ENCODE measurements at places on chromosomes 2 and 18.

DNA sequence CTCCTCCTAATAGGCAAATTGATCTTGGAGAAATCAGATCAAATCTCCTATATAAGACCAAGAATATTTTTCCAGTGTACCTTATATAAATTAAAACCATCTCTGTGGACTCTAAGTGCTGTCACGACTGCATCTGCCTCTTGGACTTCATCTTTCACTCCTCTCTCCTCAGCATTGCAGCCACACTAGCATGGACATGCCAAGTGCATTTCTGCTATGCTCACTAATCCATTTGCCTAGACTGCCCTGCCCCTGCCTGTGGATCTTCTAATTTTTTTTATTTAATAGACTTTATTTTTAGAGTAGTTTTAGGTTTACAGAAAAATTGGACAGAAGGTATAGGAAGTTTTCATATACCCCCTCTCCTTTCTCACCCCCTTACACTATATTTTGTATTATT, 146.7 kb upstream of the VWC2L start:
- no peak for DNase-seq

DNA sequence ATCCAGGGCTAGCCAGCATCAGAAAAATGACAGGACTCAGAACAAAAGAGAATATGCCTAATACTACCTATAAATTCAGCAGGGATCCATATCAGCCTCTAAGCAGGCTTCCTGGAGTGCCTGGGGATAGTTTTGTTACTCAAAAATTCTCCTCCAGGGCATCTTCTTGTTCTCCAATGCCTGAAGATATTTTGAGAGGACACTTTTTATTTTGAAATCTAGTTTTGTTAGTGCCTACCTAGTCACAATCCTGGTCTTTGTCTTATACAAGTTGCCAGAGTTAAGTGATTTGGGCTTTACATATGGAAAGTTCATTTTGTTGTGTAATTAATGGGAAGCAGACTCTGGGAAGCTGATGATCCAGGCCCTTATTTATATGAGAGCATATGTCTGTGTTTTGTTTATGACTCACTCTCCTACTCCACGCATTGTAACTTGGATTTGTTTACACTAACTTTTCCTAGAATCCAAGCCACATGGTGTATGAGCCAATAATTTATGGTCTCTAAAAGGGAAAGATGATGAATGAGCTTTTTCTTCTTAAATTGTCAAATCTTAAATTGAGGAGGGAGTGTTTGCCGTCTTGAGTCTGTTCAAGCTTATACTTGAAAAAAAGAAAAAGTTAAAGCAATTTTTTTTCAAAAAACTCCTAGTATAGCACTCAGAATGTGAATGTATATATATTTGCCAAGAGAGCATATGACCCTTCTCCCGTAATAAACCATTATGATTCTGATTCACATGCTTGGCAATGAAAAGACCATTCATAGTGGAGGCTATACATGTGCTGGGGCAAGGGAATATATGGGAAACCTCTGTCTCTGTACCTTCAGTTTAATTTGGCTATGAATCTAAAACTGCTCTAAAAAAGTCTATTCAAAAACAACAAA, 370.3 kb downstream of the SETBP1 start:
- no peak for DNase-seq

DNA sequence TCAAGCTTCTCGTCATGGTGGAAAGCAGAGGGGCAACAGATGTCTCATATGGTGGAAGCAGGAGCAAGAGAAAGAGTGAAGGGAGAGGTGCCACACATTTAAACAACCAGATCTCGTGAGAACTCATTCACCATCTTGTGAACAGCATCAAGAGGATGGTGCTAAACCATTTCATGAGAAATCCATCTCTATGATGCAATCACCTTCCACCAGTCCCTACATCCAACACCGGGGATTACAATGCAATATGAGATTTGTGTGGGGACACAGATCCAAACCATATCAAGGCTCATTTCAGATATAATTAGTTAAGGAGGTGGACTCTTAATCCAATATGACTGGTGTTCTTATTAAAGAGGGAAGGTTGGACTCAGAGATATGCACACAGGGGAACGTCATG, 272.8 kb downstream of the KCNS3 start:
- DNase-seq = no peak

GRCh38 chr2:201419057-201419635, 32.1 kb downstream of the TRAK2 start:
- no peak for DNase-seq

DNA sequence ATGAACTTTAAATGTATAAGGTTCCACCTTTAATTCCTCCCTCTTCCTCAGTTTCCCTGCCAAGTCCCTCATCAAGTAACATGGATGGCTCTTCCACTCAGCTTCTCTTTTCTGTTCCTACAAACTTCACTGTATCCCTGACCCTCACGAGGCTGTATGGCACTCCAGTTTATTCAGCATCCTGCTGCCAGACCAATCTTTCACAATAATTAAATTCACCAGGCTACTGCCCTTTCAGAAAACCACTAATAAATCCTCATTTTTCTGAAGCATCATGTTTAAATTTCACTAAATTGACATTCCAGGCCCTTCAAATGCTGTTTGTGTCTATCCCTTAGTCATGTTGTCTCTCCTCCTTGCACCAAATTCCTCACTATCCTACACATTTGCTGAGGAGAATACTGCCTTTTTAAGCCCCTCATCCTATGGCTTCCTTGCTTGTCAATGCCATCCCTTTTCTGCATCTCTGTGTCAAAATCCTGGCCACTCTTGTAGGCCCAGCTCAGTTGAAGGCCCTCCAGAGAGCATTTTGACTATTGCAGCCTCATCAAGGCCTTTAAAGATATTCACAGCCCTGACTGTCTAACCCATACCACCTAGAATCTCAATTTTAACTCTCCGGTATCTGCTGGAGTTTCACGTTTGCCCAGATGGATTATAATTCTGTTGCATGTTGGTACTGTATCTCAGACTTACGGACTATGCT, 22.8 kb upstream of the ASNSD1 start:
- no peak for DNase-seq

- DNase-seq = no peak
Measured at GRCh38 chr2:96207073-96207773, 1.4 kb downstream of the STARD7 start.

GRCh38 chr2:116706396-116706795, 1108.1 kb upstream of the DDX18 start:
- no peak for DNase-seq

DNA sequence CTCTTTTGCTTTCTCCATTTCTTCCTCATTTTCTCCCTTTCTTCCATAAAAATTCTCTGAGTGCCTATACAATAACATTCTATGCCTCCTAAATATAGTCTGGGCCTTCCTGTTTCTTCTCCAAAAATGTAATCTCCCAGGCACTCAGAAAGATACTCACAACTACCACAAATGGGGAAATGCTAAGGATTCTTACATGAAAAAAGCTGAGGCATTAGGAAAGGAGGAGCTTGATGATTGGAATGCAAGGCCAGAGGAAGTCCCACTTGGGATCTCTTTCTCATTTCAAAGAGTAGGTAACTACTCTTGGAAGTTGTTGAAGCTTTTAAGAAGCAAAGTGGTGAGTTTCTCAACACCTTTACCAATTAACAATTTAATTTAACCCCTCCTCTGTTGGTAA, 3.4 kb downstream of the VSNL1 start:
- DNase-seq = no peak

DNA sequence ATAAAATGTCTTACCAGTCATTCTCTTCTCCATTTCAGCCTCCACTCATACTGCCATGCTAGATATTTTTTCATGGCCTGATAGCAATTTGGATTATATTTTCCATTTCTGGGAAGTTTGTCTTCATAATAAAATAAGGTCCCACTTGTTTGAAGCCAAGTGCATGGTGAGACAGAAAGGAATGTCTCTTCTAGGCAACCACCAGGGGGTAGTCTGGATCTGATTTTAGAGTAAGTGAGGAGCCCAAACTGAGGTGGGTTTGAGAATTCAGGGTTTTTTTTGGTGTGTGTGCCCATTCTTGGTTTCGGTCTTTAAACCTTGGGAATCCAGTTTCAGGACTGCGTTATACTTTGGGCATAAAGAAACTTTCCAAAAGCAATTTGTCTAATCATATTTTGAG, 315.5 kb downstream of the RPRM start:
- DNase-seq = no peak

- DNase-seq = no peak
Measured at GRCh38 chr2:240916571-240917008, 10.5 kb downstream of the CROCC2 start.

DNA sequence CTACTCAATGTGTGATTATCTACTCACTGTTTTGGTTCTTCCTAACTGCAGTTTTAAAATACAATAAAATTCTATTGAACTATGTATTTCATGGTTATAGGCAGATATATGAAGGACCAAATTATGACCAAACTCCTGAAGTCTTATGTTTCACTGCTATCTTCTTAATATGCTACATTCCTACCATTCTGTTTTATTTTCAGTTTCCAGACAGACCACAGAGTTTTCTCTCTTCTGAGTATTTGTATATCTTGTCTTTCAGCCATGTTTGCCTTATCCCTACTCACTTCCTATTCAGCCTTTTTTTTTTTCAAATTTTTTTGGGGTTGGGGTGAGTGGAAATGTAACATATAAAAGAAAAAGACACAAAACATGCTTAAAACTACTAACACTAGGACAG, 6.3 kb downstream of the RFTN2 start:
- no peak for DNase-seq

GRCh38 chr2:128444121-128444771, 125.6 kb upstream of the HS6ST1 start:
- no peak for DNase-seq

DNA sequence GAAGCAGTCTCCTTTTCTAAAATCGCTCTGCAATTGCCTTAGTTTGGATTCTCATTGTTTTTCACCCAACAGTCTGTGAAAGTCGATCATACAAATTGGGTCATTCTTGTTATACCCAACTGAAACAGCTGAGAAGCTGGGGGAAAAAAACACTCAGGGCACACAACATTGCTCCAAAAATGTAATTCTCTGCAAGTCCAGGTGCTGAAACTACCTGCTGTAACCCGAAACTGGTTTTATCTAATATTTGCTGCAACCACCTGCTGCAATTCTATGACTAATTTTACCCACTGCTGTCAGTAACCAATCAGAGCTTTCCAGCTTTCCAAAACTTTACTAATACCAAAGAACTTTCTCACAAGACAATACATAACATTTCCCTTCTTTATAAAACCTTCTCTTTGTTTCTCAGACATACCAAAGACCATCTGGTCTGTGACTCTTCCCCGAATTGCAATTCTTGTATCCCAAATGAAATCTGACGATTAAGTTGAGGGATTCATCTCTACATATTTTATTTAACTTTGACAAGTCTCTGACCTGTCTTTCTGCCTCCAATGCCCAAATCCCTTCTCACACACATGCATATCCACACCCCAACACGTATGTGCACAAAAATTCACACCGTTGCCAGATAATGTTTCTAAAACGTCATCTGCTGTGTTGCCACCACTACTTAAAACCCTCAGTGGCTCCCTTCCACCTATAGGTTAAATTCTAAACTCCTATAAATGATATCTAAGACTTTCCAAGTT, 198.3 kb downstream of the PIEZO2 start:
- DNase-seq = no peak

DNA sequence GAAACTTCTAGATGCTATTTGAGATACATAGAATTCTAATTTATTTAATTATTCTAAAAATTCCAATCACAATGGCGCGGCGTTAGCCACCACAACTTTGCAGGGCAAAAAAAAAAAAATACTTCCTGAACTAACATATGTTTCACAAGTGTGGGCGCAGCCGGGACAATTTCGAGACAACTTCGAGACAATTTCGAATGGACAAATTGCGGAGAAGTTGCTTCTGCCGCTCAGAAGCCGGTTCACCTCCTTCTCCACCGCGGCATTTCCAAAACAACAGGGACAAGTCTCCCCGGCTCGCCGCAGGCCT, 842 bp downstream of the PAX3 start:
- DNase-seq = no peak

DNA sequence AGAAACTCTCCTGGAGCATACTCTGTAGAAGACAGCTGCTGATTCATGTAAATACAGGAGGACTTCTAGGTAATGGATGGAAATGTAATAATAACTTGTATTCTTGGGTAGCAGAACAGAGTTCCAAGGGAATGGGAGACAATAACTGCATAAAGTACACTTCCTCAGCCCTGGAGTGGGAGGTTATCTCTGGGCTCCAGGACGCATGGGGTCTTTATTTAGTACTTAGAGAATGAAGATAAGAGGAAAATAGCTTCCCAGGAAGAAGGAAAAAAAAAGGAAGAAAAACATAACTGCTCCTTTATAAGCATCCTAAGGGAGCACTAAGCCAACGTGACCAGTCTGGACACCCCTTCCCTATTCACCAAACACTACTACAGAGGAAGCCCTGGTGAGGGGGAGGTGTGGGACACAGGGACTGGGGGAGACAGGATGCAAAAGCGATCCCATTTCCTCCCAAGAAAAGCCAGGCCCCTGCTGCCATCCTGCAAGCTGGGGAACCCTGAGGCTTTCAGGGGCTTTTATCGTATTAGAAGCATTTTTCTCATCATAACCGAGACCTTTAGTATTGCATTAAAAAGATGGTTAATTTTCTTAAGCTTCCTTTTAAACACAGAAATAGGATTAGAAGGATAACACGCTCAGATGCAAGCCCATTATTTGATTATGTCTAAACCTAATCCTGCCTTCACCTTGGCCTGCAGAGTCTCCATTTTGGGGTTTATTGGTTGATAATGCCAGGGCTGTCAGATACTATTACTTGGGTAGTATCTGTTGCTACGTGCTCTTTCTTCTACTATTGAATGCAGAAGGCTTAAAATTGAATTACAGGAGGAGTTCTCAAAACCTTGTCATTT, 78.5 kb downstream of the KLF7 start:
- no peak for DNase-seq

DNA sequence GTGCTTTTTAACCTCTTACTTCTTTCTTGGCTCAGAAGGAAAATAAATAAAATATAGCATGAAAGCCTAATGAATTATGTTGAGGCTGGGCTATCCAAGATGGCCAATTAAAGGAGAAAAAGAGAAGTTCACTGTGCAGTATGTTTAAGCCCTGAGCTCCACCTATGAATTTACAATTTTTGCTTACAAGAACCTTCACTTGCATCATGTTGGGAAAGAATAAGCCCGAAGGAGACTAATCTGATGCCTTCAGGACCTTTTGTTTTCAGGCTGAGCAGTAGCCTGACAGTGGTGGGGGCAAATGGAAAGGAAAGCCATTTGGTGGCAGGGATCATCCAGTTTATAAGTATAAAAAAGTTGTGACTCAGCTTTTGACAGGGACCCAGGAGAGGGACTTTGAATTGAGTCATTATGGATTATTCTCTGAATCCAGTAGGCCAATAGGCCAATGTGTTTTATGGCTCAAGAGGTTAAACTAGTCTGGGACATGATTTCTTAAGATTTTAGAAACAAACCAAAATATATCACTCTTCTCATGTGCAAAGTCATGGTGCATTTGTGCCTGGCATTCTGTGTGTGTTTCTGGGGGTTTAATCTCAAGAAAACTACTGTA, 56.9 kb downstream of the E2F6 start:
- no peak for DNase-seq

Measured in stimulated activated CD4-positive, alpha-beta T cell treated with anti-CD3 and anti-CD28 coated beads, Interleukin-12 subunit alpha, Interleukin-12 subunit beta, amount 100 ng/mL, for 4 hours (primary cell).